ENCODE measurements at places on chromosomes 3 and 15.
A peak's percentile ranks its signal among the peaks of the same experiment; 100 is the strongest.

GRCh38 chr15:80597076-80597475 is 98.0 kb upstream of the ABHD17C start:
- DNase-seq: no peak

DNA sequence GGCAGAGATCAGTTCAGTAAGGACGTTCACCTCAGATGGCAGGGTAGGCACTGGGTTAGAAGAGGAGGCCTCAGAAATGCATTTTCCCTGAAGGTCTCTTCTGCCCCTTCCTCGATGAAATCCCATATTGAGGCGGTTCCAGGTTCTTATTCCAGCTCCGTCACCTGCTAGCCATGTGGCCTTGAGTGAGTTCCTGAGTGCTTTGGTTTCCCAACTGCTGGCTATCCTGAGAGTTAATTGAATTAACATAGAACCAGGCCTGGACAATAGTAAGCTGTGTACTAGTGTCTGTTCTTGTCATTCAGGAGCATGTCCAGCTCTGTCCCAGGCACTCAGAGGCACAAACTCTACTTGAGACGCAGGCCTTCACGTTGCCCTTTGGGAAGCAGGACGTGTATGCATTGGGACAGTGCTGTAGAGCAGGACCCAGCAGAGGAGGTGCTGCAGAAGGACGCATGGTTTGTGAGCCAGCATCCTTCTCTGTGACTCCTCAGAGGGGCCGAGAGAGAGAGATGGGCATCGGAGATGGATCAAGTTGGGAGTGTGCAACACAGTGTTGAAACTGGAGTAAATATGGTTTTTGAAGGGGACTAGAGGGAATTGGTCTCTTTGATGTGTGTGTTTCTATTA is 114.2 kb downstream of the ASB7 start:
- peak; percentile 10 for DNase-seq

- DNase-seq: no peak
These were observed 49.3 kb downstream of the CPEB1 start for GRCh38 chr15:82597815-82598214.

DNA sequence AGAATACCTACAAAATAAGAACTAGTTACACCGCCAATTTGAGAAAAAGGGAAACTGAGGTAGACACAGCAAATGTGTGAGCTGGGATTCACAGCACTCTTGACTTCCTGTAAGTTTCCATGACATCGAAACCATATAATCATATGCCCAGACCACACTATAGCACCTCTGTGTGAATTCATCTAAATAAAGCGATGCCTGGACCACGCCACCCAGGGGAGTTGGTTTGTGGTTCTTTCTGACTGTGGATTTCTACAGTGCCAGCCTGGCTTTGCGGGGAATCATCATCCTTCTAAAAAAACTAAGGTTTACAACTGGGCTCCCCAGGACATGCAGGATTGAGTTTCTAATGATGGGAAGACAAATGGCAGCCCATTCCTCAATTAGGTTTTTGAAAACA is 23.5 kb upstream of the CA12 start:
- no peak for DNase-seq

GRCh38 chr3:31841515-31841914 is 139.5 kb downstream of the OSBPL10 start:
- DNase-seq: no peak

DNA sequence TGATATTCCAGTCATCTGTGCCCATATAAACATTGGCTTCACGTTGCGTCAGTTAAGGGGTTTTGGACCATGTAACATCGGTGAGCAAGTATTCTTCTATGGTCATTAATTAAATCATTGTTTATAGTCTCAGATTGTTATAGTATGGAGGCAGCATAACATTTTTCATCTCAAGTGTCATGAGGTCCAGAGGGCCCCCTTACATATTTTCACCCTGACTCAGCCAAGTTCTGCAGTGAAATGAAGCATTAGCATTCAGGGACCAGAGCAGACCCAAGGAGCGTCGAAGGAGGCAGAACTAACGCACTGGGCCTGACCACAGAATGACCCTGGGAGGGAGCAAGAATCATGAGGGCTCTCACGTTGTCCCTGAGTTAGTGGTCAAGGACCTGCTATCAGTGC is 171.5 kb downstream of the LRTM1 start:
- DNase-seq: no peak

DNA sequence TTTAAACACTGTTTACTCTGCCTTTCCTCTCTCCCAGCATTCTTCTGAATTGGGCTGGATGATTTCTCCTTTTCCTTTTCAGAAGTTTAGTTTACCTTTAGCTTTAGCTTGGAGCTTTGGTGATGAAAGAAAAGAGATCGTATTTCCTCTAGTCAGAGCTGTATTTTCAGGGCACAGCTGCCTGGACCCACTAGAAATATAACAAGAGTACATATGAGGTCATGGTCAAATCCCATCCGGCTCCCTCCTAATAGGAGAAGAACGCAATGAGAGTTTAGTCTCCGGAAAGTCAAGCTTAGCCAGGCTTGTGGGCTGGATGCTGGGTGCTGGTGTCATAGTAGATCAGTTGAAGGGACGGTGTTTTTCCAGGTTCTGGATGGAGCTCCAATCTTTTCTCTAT is 177.1 kb upstream of the PFN2 start:
- no peak for DNase-seq

DNA sequence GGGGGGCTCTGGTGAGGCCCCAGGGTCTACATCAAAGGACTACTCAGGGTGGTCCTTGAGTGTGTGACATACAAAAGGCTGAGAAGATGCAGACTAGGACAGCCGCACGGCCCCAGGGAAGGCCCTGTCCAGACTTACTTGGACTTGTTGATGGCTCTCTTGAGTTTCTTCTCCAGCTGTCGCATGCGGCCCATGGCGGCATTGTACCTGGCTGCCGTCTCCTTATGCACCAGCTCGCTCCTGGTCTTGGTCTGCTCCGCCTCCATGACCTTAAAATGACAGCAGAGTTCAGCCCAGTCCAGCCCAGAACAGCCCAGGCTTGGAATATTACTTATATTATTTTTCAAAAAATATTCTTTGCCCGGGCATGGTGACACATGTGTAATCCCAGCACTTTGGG is 56.0 kb downstream of the CAPN7 start:
- DNase-seq: no peak

- DNase-seq: no peak
These were observed 168.9 kb downstream of the KLHL25 start for GRCh38 chr15:85625856-85626255.

DNA sequence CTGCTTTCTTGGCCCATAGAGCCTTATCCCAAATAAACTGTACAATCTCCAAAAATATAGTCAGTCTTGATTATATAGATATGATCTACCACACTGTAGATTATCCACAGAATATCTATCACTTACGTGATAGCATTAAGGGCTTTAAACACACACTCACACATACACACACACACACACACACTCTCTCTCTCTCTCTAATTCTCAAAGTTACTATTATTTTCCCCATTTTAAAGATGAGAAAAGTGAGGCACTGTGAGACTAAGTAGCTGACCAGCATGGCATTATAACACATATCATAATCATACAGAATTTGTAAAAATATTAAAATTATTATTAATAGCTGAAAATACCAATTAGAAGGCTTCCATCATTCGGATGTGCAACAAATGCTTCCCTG is 4.2 kb downstream of the TBC1D5 start:
- no peak for DNase-seq

DNA sequence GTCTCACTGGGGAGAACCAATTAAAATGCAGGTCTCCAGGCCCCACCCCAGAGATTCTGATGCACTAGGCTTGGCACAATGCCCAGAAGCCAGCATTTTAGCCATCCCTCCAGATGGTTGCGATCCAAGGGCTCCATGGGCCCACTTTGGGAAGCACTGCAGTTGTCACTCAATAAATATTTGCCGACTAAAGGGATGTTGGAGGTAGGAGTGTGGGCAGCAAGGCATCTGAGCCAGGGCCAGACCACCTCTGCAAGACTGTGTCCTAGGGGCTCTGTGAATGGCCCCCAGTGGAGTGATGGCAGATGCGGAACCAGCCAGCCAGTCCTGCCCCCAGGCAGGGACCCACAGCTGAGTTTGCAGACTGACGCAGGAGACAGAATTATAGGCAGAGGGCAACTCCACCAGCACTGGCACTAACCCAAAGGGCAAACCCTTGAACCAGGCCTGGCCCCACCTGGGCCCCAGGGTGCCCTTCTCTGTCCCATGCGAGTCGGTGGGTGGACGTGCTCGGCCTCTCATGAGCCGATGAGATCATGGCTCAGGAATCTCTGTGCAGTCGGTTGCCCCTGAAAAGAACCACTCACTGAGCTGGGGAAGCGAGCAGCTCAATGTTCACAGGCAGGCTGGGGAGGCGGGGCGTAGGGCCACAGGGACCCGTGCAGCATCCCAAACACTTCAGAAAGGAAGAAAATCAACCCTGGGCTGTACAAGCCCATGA is 49.7 kb downstream of the SEMA5B start:
- peak; percentile 67 for DNase-seq

DNA sequence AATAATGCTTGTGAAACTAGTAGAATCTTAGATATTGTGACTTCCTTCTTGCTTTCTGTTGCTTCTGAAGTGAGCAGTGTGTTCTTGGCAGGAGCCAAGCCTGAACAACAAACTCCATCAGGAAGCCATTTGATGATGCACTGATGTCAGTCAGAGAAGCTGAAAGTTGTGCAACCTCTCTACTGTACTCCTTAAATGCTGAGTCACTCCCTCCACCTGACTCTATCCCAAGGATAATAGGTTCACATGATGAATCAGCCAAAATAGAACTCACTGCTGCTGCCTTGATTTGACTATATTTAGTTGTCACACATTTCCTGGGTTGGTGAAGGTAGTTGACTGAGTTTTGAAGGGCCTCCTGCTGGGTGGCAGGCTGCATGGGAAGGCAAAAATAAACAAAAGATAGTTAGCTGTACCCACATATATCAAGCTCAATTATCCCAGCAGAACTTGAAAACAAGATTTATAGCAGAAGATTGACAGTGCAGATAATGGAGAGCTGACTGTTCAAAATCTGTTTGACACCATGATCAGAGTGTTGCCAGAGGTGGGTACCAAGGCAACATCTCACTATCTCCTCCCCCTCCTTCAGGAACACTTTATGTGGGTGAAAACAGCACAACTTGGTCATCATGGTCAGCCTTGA is 328.4 kb upstream of the DPH6 start:
- DNase-seq: no peak

DNA sequence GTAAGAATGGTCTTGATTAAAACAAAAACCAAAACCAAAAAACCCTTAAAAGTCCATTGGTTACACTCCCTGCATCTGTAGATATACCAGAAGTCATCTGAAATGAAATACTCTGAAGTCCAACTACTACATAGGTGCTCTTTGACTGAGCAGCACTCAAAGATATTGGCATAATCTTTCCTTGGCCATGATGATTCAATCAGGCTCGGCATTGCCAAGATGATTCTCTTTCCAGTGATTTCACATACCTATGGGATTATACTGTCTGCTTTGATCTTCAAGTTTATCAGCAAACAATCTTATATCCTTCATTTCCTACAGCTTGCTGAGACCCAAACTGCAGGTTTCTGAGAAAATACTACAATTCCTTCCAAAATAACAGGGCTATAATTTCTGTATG is 35.9 kb upstream of the DIPK2A start:
- DNase-seq: no peak

DNA sequence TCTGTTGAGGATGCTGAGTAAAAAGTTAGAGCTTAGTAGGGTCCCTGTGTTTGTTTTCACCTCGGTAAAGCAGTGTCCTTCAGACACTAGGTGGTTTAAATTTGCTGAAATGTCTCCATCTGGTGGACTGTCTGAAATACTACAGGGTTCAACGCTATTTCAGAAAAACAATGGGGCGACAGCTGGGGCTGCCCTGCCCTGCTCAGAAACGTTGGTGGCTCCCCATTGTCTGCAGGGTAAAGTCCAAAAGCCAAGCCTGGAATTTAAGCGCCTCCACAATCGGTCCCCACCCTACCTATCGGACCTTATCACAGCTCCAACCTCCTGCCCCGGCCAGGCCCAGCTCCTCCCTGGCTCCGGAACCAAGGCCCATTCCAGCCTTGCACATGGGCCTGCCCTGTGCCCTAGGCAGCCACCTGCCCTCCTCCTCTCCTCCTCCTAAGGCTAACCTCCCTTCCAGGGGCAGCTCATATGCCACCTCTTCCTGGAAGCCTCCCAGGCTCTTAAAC is 4.3 kb upstream of the TSEN2 start:
- DNase-seq: peak; percentile 65

- DNase-seq: peak; percentile 94
These were observed at the start of gene RHOV for GRCh38 chr15:40873694-40874561. Gene RHOV (minus strand): TSS chr15:40874234. CDS start chr15:40874139, 95 bp downstream.

DNA sequence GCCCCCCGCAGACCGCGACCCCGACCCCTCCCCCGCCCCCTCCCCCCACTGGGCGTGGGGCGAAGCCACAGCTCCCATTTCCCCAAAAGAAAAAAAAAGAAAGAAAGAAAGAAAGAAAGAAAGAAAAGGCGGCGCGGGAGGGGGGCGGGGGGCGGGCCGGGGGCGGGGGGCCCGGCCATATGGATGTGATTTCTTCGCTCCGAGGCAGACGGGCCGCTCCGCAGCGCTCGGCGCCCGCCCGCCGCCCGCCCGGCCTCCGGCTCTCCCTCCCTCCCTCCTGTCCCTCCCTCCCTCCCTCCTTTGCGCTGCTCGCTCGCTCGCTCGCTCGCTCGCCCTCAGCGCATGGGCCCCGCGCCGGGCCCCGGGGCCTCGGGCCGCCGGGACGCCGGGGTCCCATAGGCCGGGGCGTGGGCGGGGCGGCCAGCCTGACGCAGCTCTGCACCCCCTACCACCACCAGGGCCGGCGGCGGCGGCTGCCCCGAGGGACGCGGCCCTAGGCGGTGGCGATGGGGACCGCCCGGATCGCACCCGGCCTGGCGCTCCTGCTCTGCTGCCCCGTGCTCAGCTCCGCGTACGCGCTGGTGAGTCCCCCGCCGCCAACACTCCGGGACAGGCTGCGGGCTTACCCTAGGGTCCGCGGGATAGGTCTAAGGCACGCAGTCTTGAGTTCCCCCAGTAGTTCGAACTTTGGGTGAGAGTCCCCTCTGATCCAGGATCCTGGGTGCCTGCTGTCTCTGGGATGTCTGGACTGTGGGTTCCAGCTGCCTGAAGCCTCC is 5.7 kb downstream of the PTH1R start:
- no peak for DNase-seq

DNA sequence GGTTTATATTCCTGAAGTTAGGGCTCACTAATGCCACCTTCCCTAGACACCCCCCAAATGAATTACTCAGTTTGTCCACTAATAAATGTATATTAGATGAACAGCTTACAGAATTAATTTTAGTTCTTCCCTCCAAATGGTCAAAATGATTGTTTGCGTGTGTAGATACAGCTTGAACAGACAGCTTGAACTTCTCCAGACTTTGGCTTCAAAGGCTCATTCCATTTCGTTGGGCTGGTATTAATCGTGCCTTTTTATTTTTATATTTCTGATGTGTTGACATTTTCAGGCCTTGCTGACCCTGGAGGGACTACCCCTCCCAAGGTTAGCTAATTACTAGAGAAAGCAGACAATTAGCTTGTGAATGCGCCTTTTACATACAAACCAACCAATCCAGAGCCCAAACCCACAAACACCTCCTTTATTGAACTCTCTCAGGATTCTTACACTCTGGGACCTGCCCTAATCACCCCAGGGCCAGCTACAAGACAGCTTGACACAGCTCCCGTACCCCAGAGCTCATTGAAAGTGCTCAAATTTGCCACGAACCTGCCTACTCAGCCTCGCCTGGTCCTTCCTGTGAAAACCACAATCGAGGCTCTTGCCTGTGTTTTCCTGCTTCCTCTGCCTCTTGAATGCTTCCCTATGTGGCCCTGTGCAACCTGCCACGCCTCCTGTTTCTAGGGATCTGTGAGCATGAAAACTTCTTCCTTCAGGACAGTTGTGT is 40.3 kb downstream of the RPL22L1 start:
- no peak for DNase-seq

GRCh38 chr3:184209146-184209923 is 20.1 kb upstream of the VWA5B2 start:
- DNase-seq: no peak
